Posterior cingulate gyrus (tissue), 11 donors: ENCODE measurements at places on chromosomes 2 and 18.

- DNase-seq, result no peak
These were observed 26.8 kb downstream of the NIFK start for GRCh38 chr2:121709776-121710469.

DNA sequence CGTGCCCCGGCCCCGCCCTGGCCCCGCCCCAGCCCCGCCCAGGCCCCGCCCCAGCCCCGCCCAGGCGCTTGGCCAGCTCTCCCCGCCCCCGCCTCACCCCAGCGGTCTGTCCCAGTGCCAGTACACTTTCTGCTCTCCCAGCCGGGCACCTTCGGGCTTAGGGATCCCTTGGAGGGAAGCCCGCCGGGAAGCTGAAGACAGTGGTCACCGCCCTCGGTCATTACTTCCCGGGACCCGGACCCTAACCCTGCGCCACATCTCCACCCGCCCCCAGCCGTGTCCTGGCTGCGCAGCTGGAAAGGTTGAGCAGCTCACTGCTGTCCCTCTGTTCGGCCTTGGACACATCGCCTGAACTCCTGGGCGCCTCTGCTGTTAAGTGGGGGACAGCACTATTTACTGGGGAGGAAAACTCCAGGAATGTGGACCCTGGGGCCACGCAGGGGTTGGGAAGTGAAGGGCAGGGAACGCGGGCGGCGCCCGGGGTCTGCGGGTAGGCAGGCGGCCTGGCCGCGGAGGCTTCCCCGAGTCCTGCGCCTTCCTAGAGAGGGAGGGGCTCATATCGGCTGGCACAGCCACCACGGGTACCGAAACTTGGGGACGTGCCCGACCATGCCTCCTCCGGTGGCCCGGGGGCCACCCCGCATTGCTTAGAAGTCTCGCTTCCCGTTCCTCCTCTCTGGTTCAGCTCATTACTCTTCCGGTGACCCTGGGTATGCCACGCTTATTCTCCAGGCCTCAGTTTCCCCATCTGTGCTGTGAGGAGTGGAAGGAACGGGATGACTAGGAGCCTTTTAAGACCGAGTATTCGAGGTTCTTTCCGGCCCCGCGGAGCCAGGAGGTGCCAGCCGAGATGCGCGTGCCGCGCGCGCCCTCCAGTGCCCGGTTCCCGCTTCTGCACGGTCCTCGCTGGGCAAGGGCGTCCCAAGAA, 121.0 kb downstream of the GYPC start:
- DNase-seq, result peak; percentile 89

DNA sequence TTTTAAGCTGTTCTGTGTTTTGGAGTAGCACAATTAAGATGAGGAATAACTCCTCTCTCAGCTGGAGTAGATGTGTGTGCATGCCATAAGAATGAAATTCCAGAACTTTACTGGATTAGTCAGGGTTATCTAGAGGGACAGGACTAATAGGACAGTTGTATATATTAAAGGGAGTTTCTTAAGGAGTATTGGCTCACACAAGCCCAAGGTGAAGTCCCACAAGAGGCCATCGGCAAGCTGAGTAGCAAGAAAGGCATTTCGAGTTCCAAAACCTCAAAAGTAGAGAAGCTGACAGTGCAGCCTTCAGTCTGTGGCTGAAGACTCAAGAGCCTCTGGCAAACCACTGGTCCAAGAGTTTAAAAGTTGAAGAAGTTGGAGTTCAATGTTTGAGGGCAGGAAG, 113.7 kb downstream of the RIT2 start:
- DNase-seq, result no peak

DNA sequence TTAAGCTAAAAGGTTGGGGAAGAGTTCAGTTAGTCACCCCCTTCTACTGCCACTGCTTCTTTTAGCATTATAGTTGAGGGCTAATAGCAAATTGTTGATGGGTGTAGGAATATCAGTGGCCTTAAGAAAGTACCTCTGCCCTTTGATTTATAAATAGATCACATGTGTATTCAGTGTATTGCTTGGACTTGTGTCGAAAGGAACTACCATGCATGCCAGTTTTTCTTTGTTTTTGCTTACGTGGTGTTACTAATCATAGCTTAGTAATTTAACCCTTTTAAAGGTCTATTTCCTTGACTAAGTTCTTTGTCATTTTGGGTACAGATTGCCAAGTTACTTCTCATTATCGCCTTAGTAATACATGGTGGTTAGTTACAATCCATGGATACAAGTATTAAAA, 85.6 kb downstream of the MIB1 start:
- no peak for DNase-seq

- DNase-seq, result peak; percentile 90
These were observed 227.9 kb downstream of the GBX2 start for GRCh38 chr2:235940330-235940729.

GRCh38 chr2:84942964-84943421, 28.0 kb upstream of the KCMF1 start:
- DNase-seq, result no peak

- no peak for DNase-seq
These were observed 42.6 kb upstream of the MAPRE2 start for GRCh38 chr18:34998661-34999060.

DNA sequence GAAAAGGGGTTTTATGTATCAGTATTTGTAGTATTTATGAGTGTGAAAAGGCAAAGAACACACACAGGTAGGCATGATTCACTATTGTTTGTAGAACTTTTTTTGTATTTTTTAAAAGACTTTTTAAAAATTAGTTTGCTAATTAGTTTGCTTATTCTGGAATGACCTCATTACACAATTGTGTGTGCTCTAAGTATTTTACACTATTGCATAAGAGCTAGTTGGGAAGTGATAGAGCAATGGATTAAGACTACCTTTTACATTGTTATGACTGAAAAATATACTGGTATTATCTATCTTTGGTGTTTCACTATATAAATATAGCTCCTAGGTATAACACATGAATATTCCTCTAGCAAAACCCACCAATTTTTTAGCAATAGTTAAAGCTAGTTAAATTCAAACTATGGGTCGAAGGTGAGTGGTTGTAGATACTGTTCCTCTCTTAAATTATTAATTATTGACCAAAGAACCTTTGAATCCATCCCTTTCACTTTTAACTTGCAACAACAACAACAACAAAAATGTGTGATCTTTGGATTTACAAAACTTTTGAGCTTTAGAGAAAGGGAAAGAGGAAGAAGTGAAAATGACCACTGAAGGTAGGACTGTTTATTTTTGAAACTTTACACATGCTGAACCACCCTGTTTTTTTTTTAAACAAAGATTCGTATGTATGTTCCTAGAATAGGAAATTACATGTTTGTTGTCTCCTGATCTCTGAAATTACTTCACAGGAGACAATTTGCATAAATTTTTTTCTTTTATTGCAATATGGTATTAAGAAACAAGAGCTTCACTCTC, 18.7 kb downstream of the ITPRID2 start:
- no peak for DNase-seq

DNA sequence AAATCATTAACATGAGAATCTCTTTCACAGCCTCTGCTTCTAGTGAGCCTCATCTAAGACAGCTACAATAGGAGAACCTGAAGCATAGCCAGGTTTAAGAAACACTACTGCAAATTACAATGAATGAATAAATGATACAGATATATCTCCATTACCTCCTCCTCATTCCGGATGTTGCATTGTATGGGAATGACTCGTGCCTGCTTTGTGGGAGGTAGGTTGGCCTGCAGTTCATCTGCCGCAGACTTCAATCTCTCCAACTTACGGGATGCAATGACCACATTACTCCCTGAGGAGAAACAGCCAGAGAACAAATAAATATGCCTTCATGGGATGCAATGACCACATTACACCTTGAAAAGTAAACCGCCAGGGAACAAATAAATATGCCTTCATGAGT, 15.4 kb downstream of the PECR start:
- no peak for DNase-seq

GRCh38 chr2:136917411-136917881, 152.1 kb downstream of the THSD7B start:
- DNase-seq, result no peak

- DNase-seq, result peak; percentile 95
These were observed at the start of gene KIF1A for GRCh38 chr2:240819858-240820606. TSS of gene KIF1A (minus strand) at chr2:240820219. CDS start at chr2:240797752, 22,467 bp downstream.

DNA sequence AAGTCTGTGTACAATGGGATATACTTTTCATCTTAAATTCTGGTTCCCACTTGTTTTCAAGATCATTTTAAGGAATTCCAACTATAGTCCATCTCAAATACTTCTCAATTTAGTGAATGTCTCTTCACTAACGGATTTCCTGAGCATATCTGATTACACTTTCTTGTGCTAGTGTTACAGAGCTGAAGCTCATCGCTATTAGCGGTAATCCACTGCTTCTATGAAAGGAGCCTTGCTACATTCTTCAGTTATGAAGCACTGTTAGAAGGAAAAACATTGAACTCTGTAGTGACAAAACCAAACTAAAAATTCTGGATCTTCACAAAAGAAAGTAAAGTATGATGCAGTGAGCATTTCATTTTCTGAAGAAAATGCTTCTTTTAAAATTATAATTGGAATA, 72.0 kb downstream of the AGPS start:
- DNase-seq, result no peak

- no peak for DNase-seq
These were observed 25.9 kb upstream of the FAHD2A start for GRCh38 chr2:95376311-95377215.

- no peak for DNase-seq
These were observed 19.0 kb upstream of the HNMT start for GRCh38 chr2:137945229-137945628.

DNA sequence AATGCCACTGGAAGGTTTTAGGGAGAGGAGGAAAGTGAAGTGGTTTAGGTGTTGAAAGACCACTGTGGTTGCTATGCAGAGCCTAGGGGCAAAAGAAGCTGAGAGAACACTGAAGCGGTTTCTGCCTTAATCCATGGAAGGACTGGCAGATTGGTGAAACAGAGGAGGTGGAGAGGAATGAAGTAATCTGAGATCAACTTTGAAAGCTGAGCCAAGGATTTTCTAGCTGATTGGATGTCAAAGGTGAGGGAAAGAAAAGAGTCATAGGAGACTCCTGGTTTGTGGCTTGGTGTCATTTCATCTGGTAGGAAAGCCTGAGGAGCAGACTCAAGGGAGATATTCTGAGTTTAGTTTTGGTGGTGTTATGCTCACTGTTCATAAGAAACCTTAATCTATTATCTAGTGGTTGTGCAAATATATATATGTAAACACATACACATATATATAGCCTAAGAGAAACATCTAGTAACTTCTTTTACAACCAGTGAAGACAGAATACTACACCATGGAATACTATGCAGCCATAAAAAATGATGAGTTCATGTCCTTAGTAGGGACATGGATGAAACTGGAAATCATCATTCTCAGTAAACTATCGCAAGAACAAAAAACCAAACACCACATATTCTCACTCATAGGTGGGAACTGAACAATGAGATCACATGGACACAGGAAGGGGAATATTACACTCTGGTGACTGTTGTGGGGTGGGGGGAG, 134.1 kb upstream of the CREB1 start:
- no peak for DNase-seq

DNA sequence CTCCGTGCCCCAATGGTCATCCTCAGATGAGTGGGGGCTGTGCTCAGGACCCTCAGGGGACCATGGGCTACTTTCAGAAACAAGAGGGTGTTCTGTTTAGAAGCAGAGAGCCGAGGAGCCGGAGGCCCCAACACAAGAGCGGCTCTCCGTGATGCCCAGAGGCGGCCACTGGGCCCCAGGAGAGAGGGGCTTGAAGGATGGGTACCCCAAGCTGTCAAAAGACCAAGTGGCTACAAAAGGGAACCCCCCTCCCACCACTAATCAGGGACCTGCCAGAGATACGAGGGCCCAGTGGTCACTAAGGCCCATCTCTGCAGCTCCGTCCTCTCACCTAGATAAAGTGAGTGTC, 93.6 kb downstream of the HDAC4 start:
- no peak for DNase-seq

- no peak for DNase-seq
These were observed 228.6 kb upstream of the STK17B start for GRCh38 chr2:196399722-196400691.

- DNase-seq, result no peak
These were observed 405.2 kb downstream of the ZEB2 start for GRCh38 chr2:144114760-144115159.

- no peak for DNase-seq
These were observed 690.0 kb upstream of the PIK3C3 start for GRCh38 chr18:41265047-41265446.

- DNase-seq, result no peak
These were observed 41.7 kb downstream of the SUMO1 start for GRCh38 chr2:202196727-202197126.

DNA sequence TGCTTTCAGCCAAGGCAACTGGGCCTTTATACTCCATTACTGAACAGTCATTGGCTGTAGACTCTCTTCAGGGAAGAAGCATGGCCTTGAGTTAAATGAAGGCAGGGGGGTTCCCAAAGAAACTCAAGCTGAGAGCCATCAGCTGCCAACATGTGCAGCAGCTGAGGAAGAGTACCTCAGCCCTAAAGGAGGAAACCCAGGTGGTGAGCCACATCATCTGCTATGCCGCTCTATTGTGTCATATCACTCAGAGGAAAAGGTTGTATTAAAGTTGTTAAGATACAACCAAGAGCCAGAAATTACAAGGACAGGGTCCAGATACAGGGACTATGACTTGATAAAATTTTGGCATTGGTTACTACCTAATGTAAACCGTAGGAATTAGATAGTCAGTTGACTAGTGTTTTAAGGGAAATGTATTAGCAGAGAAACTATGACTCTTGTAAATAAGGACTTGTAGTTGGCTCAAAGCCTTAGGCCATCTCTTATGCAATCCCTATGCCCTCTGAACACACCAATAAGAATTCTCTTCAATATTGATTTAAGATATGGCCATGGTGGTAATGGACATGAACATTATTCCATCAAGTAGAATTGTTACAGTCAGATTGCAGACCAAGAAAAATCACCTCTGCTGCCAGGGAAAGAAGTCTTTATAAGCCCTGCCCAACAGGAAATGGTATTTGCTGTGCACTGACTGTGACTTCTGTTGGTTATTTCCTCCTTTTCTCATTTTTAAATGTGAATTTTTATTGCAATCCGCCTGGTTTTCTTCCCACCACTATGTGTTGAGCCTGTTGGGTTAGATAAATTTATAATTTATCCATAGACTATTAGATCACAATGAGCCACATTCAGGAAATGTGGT, 9.2 kb upstream of the LRPPRC start:
- DNase-seq, result no peak

DNA sequence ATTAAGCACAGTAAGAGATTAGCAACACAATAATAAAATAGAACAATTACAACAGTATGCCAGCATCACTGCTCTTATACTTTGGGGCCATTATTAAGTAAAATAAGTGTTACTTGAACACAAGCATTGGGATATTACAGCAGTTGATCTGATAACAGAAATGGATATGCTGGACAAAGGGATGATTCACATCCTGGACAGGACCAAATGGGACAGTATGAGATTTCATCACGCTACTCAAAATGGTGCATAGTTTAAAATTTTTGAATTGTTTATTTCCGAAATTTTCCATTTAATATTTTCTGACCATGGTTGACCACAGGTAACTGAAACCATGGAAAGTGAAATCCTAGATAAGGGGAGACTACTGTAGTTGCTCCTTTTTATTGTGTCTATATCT, 138.2 kb downstream of the UBR3 start:
- no peak for DNase-seq

- DNase-seq, result no peak
These were observed 869.1 kb downstream of the CNTNAP5 start for GRCh38 chr2:124894199-124894598.

- no peak for DNase-seq
These were observed 117.7 kb downstream of the RPIA start for GRCh38 chr2:88809216-88809615.
